Activated CD4-positive, alpha-beta T cell treated with anti-CD3 and anti-CD28 coated beads for 36 hours (primary cell): ENCODE measurements at places on chromosomes 4 and X.

DNA sequence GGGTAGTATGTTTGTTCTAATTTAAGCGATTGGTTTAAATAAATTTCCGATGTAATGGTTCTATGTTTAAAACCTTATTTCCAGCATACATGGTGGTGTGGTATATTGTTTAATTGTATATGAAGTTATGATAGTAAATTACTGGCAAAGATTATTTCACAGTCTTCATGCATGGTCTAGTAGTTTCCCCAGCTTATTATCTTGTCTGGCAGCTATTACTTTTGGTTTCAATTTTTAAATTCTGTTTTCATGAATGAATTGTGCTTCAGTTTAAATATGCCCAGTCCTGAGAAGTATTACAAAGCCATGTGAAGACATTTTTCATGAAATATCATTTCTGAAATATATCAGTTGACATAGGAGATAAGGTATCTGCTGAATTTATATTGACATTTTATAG lies 6.3 kb downstream of the ALG13 start:
- no peak for DNase-seq

DNA sequence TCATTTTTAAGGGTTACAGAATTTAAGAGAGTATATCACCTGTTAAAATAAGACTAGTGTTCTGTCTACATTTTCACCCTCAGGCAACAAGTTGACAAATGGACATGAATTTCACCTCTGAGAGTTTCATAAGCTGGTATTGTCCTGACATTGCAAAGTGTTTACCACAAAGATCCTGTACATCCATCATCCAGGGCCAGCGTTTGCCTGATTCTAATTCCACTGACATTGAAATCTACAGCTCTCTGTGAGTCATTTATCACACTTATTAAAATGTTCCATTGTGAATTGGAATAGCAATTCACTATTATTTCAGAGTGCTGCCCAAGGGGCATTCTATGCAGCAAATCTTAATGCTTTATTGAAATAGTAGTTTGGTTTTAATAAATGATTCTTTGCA lies 1499.4 kb upstream of the PCDH7 start:
- no peak for DNase-seq

DNA sequence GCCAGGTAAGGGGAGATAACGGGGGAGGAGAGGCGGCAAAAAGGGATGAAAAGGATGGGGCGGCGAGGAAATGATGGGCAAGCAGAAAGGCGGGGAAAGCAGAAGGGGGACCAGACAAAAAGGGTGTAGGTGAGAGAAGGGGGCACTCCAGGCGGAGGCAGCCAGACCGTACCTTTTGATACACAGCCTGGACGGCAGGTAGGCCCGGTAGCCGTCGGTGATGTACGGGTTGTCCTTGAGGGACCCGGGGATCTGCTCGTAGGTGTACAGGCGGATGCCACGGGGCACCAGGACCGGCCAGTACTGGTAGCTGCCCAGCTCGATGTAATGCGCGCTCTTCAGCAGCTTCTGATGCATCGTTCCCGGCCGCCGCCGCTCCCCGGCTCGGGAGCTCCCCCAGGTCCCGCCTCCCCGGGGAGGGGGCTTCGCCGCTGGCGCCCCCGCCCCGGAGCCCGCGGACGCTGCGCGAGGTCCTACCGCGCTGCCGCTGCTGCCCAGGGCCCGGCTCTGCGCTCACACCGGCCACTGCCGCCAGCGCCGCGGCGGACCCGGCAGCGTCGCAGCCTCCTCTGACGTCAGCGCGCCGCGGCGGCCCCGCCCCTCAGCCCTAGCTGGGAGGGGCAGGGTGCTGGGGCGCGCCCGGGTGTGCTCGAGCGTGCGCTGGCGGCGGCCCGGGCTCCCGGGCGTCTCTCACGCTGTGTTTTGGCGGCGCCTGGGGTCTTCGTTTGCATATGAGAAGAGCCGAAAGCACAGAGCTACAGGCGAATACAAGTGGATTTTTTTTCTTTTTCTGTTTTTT lies at the start of gene PAQR3:
Gene PAQR3, minus strand, starts transcription at position 571 of the 799 bp plus-strand sequence. Its CDS starts 214 bp downstream, at position 357.
- peak; percentile 91 for DNase-seq

DNA sequence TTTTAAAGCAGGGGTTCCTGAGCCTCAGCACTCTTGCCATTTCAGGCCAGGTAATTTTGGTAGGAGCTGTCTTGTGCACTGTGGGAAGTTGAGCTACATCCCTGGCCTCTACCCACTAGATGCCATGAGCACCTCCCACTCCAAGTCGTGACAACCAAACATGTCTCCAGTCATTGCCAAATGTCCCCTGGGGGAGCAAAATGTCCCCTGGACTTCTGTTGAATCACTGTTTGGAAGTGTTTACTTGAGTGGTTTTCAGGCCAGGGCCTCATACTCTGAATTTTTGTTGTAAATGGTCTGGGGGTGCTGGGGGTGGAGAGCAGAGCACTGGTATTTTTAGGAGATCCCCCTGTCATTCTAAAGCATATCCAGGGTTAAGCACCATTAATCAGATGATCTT lies 3.2 kb downstream of the PDK3 start:
- no peak for DNase-seq

DNA sequence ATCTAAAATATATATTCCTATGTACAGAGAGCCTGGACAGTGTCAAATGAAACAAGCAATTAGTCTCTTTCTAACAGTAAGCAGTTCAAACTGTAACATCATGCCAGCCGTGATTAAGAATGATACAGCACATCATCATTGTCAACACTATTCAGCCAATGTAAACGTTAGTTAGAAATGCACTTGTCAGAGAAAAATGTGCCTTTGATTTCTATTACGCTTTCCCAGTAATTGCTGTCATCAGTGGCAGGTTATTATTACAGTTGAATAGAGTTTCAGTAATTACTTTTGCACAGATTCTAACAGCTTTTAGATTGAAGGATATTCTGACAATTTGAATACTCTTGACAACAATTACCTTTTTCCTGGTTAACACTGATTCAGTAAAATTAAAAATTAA lies 1007.1 kb downstream of the SH3BGRL start:
- DNase-seq = no peak

DNA sequence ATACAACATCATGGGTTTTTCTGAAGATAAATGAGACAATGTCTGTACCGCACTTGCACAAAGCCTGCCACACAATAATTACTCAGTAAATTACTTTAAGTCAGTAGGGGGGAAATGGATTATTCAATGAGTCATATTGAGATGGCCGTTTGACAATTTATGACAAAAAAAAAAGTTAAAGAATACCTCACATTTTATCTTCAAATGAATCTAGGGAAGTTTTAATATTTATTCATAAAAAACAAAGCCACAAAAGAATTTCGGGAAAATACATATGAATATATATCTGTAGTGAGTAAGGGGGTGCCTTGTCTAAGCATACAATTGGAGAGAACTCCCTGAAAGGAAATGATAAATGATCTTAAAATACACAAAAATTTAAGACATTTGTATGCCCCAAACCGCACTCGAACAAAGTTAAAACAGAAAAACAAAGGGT lies 197.0 kb upstream of the SLC7A11 start:
- no peak for DNase-seq

GRCh38 chr4:185846505-185847150 lies 34.6 kb upstream of the SORBS2 start:
- no peak for DNase-seq

- DNase-seq = no peak
Measured at GRCh38 chr4:183285886-183286285, 34.2 kb downstream of the CLDN22 start.

DNA sequence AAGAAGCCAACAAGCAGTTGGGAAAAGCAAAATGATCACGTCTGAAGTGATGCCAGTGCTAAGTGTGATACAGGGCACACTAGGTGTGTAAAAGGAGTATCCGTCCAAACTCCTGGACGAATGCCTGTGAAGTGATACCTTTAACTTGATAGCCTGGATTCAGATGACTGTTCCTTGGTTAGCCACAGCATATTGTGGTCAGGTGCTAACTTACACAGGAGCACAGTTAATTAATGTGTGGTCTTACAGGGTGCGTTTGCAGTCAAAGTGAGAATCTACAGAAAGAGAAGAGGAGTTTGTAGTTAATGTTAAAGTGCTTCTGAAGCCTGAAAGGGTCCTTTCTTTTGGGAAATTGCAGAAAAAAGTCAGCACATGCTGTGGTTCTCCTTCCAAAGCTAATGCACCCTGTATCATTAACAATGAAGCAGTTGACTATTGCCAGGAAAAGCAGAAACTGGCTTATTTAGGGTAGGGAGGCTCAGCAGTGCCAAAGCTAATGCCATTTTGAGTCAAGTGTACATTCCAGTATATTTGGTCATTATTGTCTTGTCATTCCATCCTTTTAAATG lies 61.1 kb downstream of the DCLK2 start:
- DNase-seq = no peak

- no peak for DNase-seq
Measured at GRCh38 chr4:164648151-164648848, 105.6 kb upstream of the SMIM31 start.

- no peak for DNase-seq
Measured at GRCh38 chr4:150126201-150126863, 48.1 kb downstream of the DCLK2 start.

- no peak for DNase-seq
Measured at GRCh38 chr4:96809563-96809962, 969.7 kb downstream of the PDHA2 start.

GRCh38 chr4:79526641-79527565 lies 118.9 kb upstream of the GK2 start:
- DNase-seq = peak; percentile 6

GRCh38 chr4:151745481-151746231 lies 15.2 kb downstream of the GATB start:
- DNase-seq = no peak

- DNase-seq = peak; percentile 8
Measured at GRCh38 chr4:13524504-13525243, 19.6 kb downstream of the NKX3-2 start.

DNA sequence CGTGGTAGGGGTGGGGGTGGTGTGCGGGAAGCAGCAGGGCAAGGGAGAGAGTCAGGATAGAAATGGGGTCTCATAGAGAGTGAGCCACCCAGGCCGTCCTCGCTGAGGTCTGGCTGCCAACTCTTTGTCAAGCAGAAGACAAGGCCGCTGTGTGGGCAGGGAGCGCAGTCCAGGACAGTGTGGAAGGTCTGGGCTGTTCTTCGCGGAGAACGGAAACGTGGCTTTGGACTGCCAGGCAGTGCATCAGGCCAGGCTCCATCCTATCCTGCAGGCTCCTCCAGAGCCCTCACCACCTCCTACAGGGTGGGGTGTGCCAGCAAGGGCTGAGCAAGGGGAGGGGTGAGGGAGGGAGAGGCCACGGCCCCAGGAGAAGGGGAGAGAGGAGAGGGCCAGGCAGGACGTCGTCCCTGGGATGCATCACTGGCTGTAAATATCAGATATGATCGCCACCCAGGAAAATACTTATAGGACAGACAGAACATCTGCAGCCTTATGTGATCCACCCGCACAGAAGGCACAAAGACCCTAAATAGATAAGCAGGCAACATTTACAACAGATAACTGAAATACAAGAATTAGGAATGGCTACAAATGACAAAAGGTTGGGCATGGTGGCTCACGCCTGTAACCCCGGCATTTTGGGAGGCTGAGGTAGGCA lies 85.3 kb downstream of the ABLIM2 start:
- no peak for DNase-seq

DNA sequence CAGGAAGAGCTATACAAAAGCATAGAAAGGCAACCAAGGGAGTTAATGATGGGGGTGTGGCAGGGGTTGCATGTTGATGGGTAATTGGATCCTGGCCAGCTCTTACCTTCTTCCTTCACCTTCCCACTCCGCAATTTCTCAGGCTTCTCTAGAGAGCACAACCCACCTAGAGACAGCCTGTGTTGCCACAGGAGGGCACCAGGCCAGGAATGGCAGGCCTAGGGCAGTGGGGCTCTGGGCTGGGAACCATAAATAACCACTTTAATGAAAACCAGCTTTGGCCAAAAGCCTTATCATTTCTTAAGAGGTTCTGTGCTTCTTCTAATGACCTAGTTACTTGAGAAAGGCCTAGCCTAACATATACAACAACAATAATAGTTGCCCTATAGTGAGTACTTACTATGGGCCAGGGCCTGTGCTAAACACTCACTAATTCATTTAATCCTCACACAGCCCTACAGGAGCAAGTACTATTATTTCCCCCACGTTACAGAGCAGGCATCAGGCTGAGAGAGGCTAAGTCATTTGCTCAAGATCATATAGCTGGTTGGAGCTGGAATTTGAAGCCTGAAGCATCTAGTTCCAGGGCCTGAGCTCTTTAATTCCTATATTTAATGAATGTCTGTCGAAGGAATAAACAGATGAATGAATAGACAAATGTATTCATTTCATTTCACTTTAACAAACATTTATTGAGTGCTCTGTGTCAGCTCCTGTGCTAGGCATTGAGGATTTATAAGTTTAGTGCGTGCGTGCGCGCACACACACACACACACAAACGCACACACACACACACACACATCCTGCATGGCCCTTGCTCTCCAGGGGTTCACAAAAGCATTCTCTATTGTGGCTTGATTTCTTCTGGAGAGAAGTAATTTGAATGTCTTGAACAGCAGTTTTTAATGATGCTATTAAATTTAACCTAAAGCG lies 66.8 kb downstream of the RTL9 start:
- DNase-seq = no peak

- DNase-seq = peak; percentile 86
Measured at GRCh38 chr4:77157859-77158486, 966 bp downstream of the CCNG2 start.

- DNase-seq = no peak
Measured at GRCh38 chr4:101284546-101284945, 62.8 kb downstream of the PPP3CA start.

GRCh38 chrX:22196149-22196548 lies 76.6 kb upstream of the CBLL2 start:
- no peak for DNase-seq

DNA sequence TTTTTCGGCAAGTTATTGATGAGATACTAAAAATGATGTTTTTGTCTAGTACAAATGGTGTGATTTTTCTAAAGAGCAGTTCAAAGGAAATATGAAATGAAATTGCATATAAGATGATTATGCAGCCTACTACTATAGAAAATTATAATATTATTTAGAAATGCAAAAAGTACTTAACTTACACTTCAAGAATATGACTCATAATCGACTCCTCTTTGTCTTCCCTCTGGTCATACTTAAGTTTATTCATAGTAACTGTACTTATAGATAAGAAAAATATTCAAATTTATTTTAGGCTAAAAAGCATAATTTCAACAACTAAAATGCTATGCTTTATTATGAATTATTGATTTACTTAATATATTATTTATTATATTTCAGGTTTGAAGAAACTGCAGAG lies 33.2 kb downstream of the CEP44 start:
- DNase-seq = no peak

GRCh38 chrX:118231464-118231863 lies 114.4 kb upstream of the WDR44 start:
- no peak for DNase-seq

- no peak for DNase-seq
Measured at GRCh38 chr4:141711211-141711610, 74.8 kb downstream of the IL15 start.

- peak; percentile 43 for DNase-seq
Measured at GRCh38 chrX:47854474-47854873, 17.8 kb downstream of the ZNF81 start.
